Aortic smooth muscle cell (primary cell): ENCODE measurements at places on chromosomes 4 and X. TPM values are rescaled to one million over a fixed set of nuclear protein-coding genes. Genes with fewer than 3 reads are reported as not detected.

Gene FGFBP2
- not detected in 2 replicates for total RNA-seq

Gene ADGRG4
- not detected in 2 replicates for total RNA-seq

Gene CFI
- 5.2 and 9.3 TPM in 2 replicates for total RNA-seq

Gene AMER1
- total RNA-seq: 1.2 and 1.4 TPM in 2 replicates

Gene CDKL5
- total RNA-seq: 1.7 and 2.8 TPM in 2 replicates

Gene TLL1
- total RNA-seq: under 0.01 TPM in 1 of 2 replicates, not detected in the other

Gene COL4A5
- total RNA-seq: 53.1 and 70.9 TPM in 2 replicates

Gene ALB
- total RNA-seq: 0.50 TPM in 1 of 2 replicates, not detected in the other

Gene MEPE
- not detected in 2 replicates for total RNA-seq

Gene ZAR1
- 0.06 TPM in 1 of 2 replicates, not detected in the other for total RNA-seq

Gene RTL9
- under 0.01 and 0.06 TPM in 2 replicates for total RNA-seq

Gene CSAG3
- not detected in 2 replicates for total RNA-seq

Gene P2RY4
- total RNA-seq: 0.19 TPM in 1 of 2 replicates, not detected in the other

Gene TMEM271
- not detected in 2 replicates for total RNA-seq

Gene MAGEA12
- not detected in 2 replicates for total RNA-seq

Gene FGFBP1
- not detected in 2 replicates for total RNA-seq

Gene ERAS
- not detected in 2 replicates for total RNA-seq

Gene TCP11X1
- total RNA-seq: not detected in 2 replicates

Gene REELD1
- total RNA-seq: not detected in 2 replicates

Gene AGA
- 37.0 and 46.8 TPM in 2 replicates for total RNA-seq

Gene MAOA
- total RNA-seq: 16.4 and 21.4 TPM in 2 replicates

Gene C4orf50
- not detected in 2 replicates for total RNA-seq

Gene SULT1E1
- total RNA-seq: 4.2 and 12.0 TPM in 2 replicates

Gene CCDC110
- 2.1 and 2.7 TPM in 2 replicates for total RNA-seq

Gene IL2
- not detected in 2 replicates for total RNA-seq

Gene MAPK10
- total RNA-seq: 26.1 and 28.1 TPM in 2 replicates

Gene EPHA5
- 0.53 and 2.9 TPM in 2 replicates for total RNA-seq

Gene SPATA18
- 7.5 and 10.1 TPM in 2 replicates for total RNA-seq

Gene TEC
- 0.37 and 0.92 TPM in 2 replicates for total RNA-seq

Gene ATOH1
- total RNA-seq: not detected in 2 replicates

Gene MAGEE1
- total RNA-seq: 2.1 TPM in 2 replicates

Gene CT83
- not detected in 2 replicates for total RNA-seq

Gene RPA4
- 0.79 and 2.7 TPM in 2 replicates for total RNA-seq

Gene ADH1C
- 0.92 and 1.1 TPM in 2 replicates for total RNA-seq

Gene SERPINA7
- total RNA-seq: not detected in 2 replicates

Gene GJB1
- not detected in 2 replicates for total RNA-seq

Gene MMRN1
- total RNA-seq: 4.7 and 11.1 TPM in 2 replicates

Gene FAAH2
- total RNA-seq: 0.25 TPM in 1 of 2 replicates, not detected in the other

Gene MAGEA2
- total RNA-seq: not detected in 2 replicates

Gene SPANXA1
- not detected in 2 replicates for total RNA-seq

Gene PRAF2
- total RNA-seq: 6.5 and 8.0 TPM in 2 replicates

Gene MAGEE2
- total RNA-seq: under 0.01 TPM in 1 of 2 replicates, not detected in the other

Gene NUDT10
- total RNA-seq: 0.53 and 0.62 TPM in 2 replicates
